ENCODE measurements at places on chromosomes 5 and 9.

- no peak for DNase-seq
Measured at GRCh38 chr5:78113689-78114264, 180.7 kb downstream of the AP3B1 start.

DNA sequence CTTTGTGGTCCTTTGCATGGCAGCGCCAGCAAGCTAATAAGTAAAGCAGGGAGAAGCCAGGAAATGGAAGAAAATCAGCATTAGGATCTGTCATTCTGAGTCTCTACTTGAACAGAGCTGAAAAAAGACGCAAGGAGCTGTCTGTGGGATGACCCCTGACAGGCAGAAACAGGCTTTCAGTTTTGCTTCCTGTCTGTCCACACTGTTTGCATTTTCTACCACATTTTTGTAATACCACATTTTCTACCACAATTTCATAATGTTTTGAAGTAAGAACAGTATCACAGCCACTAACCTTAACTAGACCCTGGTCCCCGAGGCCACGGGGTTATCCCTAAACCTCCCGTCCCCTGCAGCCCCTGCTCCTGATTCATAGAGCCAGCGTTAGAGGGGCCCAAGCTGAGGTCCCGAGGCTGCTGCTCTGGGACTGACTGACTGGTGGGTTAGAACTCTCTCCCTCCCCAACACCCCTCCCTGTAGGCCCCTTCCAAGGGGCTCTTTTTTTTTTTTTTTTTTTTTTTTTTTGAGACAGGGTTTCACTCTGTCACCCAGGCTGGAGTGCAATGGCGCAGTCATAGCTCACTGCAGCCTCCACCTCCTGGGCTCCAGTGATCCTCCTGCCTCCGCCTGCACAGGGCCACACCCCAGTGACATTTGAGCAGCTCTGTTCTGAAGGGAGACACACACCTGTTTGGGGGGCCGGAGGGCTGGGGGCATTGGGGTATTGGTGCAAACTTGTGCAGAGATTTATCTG lies 4.0 kb upstream of the CLIC3 start:
- DNase-seq, result no peak

- DNase-seq, result no peak
Measured at GRCh38 chr9:116318468-116319374, 165.1 kb downstream of the PAPPA start.

DNA sequence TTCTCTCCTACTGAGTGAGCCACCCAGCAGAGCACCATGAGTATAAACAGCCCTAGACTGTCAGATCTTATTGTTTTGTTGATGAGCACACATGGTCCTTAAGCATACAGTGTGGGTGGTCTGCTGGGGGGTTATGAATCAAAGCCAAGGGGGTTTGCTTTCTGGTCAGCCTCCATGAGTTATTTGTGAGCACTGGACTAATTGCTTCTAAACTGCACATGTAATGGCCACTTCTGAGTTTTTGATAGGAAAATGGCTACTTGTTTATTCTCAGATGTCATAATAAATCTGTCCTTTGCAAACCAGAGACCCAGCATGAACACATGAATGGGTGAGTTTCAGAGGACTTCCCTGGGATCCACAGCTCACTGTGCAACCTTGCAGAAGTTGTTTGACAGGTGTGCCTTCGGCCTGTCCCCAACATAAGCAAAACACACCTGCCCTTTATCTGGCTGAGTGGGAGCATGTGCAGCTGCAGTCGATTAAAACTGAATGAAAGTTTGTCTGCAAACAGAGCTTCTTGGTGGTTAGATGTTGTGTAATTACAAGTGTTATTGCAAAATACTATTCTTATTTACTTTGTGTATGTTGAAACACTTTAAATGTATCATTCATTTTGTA lies 35.9 kb downstream of the MAMDC2 start:
- no peak for DNase-seq

DNA sequence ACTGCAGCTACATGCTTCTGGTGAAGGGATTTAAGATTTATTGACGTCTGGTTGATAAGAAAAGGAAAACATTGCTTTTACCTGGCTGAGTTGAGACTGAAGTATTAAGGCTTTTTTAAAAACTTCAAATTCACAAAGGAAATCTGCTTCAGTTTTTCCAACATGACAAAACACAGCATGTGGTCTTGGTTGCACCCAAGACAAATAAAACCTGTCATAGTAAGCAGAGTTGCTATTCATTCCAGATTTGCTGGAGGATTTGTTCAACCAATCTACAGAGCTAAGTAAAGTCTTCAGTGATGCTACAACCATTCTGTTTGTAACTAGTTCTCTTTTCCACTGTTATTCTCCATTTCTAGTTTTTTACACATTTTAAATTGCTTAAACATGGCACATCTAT lies 11.3 kb downstream of the C5orf63 start:
- no peak for DNase-seq

DNA sequence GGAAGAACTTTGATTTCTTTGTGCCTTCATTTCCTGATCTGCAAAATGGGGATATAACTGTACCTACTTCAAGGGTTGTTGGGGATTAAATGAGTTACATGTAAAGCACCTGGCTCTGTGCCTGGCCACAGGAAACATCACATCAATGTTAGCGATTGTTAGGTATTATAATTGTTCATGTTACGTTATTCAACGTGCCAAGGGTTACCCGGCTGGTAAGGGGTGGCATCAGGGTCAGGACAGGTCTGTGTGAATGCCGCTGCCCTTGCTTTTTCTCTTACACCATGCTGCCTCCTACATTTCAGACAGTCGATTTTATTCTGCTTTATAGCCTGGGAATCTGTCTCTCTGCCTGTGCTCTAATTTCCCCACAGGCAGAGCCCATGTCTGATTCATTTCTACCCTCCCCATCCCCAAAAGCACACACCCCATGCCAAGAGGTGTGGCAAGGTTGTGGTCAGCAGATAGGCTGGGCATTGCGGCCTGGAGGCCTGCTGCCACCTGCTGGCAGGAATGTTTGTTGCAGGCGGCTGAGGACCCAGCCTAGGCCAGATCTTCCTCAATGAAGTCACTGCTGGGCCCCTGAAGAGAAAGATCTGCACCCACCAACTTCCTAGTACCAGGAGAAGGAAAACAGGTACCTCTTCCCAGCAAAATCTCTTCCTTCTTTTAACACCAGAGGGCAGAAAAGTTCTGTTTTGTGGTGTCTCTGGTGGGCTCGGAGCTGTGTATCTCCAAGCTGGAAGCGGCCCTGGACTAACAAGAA lies 5.3 kb downstream of the ANKS6 start:
- peak; percentile 86 for DNase-seq

DNA sequence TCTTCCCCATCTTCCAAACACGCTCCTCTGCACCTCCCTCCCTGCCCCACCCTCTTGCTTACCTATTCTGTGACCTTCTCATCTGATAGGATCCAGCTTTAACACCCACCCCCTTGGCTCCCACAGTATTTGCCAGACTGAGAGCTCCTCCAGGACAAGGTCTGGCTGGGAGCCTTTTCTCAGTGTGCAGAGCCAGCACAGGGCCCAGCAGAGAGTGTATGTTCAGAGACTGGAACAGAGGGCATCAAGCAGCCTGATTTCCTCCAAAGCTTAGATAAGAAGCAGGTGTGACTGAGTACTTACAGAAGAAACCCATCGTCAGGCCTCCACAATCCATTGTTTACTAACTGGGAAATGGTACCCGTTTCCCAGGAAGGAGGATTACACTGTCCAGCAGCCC lies 26.6 kb downstream of the LHX6 start:
- DNase-seq, result no peak

- no peak for DNase-seq
Measured at GRCh38 chr9:137017791-137018497, 10.1 kb downstream of the ABCA2 start.

- no peak for DNase-seq
Measured at GRCh38 chr9:111877420-111877819, 19.2 kb upstream of the UGCG start.

DNA sequence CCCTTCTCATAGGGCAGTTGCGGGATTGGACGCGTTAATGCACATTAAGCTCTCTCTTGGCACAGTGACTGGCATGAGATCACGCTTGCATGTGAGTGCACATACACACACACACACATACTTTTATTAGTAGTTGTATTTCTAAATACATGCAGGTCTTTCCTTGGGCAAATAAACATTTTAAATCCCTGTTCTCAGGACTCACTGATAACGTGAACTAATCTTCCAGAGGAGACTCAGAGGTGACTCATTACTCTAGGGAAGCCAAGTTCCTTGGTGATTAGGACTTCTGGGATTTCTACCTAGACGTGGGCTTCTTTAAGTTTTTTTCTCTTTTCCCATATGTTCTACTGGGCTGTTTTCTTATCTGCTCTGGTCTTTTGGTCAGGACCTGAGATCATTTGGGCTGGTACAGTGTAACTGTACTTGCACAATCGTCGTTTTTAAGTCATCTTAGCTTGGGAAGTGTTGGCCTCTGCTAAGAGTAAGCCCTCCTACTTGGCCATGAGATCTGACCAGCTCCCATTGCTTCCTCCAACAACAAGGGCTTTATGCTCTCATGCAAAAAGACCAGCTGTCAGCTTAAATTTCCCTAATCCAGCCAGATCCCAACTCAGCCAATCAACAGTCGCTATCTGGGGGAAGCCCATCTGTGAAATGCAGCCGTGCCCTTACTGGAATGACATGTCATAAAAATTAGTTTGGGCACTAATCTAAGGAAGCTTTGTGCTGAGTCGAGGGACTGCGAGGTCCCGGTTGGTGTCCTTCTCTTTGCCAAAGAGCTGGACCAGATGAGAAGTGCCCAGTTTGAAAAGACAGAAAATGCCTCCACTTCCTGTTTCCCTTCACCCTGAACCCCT lies 176.4 kb upstream of the ANKRD55 start:
- peak; percentile 31 for DNase-seq

- DNase-seq, result no peak
Measured at GRCh38 chr9:127360250-127360649, 36.7 kb upstream of the SLC2A8 start.

DNA sequence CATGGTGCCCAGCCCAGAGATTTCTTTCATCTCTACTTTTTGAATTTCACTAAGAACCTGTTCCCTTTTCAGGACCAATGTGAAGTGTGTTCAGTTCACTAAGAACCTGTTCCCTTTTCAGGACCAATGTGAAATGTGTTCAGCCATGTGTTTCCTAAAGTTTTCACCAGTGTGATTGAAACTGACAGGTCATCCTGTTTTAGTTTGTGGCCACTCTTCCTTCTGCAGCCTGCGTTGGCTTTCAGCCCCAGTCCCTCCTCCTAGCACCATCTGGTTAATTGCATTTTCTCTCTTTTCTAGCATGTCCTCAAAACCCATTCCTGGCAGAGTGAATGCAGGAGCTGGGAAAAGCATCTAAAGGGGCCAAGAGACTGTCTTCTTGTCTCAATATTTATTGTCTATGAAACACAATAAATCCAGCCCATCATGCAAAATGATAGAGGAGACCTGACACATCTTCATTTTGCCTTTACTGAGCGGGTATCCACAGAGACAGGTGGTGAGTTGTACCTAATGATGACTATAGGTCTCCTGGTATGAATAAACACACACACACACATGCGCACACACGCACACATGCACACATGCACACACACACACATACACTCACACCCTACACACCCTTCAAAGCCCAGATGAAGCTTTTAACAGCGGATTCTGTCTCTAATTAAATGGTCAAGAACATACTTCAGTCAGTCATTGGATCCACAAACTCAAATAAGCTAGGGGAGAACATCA lies 6.1 kb upstream of the PANK3 start:
- no peak for DNase-seq

GRCh38 chr9:28747351-28747985 lies 1174.2 kb upstream of the C9orf72 start:
- no peak for DNase-seq

- no peak for DNase-seq
Measured at GRCh38 chr5:11174591-11174990, 413.6 kb upstream of the DAP start.

DNA sequence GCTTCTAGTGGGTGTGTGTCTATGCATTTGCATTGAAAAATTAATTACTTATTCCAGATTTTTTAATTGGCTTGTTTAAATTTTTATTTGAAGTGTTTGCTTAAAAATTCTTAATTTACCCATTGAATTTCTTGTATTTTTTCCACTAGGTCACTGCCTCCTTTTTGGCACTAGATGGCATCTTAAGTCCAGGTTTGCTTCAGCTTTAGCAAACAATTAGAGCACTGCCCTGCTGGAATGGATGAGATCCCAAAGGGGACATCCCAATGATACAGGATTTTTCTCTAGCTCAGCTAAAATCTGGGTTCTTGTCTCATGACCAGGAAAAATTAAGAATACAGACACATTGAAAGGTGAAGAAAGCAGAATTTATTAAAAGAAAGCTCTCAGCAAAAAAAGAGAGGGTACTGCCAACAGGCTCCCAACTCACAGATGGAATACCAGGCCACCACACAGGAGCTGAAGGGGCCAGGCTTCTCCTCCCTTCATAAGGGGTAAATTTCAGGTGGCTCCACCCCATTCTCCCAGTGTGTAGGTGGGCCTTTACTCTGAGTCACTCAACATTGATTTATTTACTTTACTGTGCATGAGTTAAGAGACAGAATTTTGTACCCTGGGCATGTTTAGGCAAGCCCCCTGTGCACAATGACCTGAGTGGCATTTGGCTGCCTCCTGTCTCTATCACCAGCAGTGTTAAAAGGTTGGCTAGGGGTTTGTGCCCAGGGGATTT lies 532.4 kb downstream of the ANXA1 start:
- peak; percentile 38 for DNase-seq

GRCh38 chr9:38622951-38623350 lies 2.6 kb upstream of the ANKRD18A start:
- no peak for DNase-seq

- DNase-seq, result no peak
Measured at GRCh38 chr5:28380167-28380566, 1341.8 kb upstream of the CDH9 start.

DNA sequence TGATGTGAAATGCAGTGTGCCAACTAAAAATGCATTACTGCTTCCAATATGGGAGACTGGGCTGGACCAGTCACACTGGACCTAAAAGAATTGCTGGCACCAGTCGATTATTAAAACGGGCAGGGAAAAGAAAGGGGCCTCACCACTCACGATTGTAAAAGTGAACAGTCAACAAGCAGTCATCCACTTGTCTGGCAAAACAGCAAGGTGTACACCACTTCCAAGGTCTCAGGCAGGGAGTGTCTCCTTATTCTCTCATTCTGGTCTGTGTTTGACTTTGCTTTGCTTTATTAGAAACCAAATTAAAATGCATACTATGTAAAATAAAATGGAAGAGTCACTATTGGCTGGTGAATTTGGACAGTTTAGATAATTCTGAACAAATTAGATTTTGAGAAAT lies 57.8 kb upstream of the TRPM3 start:
- no peak for DNase-seq

DNA sequence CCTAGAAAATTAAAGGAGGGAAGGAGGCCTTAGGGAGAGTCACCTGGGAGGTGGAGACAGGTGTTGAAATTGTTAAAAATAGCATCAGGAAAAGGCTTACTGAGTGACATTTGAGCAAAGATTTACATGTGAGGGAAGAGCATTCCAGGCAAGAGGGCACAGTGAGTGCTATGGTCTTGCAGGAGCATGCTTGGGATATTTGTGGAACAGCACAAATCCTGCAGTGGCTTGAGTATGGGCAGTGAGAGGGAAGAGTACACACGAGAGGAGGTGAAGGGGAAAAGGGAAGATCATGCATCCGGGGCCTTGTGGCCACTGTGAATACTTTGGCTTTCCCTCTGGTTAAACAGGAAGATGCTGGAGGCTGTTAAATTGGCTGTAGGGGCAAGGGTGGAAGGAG lies 36.6 kb downstream of the ACER2 start:
- DNase-seq, result no peak

GRCh38 chr5:151911011-151911410 lies 13.6 kb downstream of the GLRA1 start:
- no peak for DNase-seq
